ENCODE measurements at places on chromosomes 16 and 17.

- DNase-seq = no peak
Observed at GRCh38 chr17:67753026-67753425, 35.3 kb downstream of the NOL11 start.

GRCh38 chr17:55585629-55586028, 74.4 kb upstream of the SMIM36 start:
- no peak for DNase-seq

DNA sequence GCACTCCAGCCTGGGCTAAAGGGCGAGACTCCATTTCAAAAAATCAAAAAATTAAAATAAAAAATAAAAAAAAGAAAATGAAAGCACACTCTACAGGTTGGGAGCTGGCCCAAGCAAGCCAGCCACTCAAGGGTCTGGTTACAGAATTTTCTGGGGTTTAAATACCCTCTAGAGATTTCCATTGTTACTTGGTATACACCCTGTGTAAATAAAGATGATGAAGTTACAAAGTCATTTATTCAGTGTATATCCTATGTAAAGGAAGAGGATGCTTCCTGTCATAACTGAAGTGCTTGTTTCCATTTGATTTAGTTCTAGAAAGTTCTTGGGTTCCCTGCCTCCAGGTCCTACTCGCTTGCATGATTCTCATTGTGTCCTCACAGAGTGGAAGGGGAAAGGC, 79.9 kb upstream of the C17orf78 start:
- no peak for DNase-seq

DNA sequence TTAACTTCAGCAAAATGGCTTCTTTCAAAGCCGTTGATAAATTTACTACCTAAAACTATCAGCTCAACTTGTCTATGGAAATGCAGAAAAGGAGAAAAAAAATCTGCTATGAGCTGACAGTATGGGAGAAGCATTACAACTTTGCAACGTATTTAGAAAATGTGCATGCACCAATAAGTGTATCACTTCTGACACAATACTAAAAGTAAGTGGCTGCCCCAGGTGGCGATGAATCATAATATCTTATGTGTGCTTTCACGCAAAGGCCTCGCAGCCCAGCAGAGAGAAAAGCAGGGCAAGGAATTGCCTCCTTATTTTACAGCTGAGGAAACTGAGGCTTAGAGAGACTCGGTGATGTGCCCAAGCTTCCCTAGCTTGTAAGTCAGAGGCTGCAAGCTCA, 101.8 kb downstream of the SALL1 start:
- DNase-seq = no peak

- DNase-seq = no peak
Observed at GRCh38 chr16:56931271-56931891, 561 bp upstream of the HERPUD1 start.

DNA sequence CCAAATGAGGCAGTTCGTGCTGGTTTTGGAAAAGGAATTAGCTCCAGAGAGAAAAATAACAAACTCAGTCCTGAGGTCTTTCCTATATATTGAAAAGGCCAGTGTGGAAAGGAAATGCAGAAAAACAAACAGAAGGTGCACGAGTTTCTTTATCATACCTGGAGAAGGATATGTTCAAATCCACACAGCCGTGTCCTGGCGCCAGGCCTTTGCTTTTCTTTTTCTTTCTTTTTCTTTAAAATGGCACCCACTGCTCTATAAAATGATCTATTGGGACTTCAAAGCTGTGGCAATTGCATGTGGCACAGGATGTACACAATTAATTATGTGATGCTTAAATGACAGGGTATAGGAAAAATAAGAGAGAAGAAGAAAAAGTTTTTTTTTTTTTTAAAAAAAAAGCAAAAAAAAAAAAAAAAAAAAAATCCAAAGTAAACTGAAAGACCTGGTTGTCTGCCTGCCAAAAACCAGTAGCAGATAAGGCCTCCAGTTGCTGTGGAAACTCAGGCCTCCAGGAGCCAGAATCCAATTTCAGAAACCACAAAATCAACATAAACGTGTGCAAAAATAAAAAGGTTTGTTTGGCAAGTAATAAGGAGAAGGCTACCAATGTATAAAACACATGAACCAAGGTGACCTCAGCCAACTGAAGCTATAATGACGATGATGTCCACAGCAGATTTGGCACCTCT, 957.6 kb upstream of the SOX9 start:
- DNase-seq = no peak

DNA sequence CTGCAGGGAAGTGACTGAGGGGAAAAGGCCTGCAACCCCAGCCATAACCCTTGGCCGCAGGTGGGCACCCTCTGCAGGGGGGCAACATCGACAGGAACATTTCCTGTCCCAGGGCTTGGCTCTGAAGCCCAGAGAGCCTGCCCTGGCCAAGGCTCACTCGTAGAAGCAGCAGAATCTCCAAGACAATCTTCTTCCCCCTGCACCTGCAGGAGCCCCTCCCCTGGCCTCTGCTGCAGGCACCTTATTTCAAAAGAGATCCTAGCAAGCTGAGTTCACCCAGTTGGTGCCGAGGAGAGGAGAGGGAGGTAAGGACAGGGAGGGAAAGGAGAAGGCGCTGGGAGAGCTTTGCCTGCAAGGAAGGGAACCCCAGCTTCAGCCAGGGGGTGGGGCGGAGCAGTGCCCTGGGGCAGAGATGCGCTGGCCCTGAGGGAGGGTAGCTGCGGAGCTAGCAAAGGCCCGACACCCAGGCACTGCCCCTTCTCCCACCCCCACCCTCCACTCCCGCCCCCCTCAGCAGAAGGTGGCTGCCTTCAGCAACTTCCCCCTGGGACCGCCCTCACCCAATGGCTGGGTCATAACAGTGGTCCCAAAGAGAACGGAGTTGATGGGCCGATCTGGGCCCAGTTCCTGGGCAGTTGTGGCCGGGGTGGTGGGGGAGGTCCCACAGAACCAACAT, 104.3 kb upstream of the TNRC6C start:
- no peak for DNase-seq

DNA sequence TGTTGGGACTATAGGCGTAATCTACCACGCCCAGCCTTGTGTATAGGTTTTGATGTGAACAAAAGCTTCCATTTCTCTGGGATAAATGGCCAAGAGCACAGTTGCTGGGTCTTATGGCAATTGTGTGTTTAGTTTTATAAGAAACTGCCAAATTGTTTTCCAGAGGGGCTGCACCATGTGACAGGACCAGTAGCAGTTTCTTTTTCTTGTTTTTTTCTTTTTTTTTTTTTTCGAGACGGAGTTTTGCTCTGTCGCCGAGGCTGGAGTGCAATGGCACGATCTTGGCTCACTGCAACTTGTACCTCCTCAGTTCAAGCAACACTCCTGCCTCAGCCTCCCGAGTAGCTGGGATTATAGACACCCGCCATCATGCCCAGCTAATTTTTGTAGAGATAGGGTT, 34.3 kb upstream of the CBX4 start:
- DNase-seq = no peak

GRCh38 chr17:17893801-17894644, 57.2 kb upstream of the SREBF1 start:
- no peak for DNase-seq

- no peak for DNase-seq
Observed at GRCh38 chr17:83077939-83078338, 1.5 kb upstream of the METRNL start.

GRCh38 chr17:81429821-81430551, 34.7 kb downstream of the BAHCC1 start:
- peak; percentile 26 for DNase-seq

GRCh38 chr17:42647778-42648177, 11.3 kb upstream of the TUBG2 start:
- no peak for DNase-seq

DNA sequence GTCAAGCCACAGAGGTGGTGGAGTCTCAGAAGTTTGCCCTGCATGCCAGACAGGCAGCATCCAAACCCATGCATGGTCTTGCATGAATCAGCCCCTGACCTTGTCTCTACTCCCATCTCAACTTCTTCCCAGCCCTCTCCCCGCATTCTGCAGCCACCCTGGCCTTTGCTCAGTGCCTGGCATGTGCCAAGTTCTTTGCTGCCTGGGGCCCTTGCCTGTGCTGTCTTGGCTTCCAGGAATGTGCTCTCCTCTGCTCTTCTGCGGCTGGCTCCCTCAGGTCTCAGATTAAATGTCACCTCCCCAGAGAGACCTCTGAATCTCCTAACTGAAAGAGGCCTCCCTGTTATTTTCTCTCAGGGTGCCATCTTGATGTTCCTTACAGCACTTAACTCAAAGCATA, 17.6 kb downstream of the DRC3 start:
- no peak for DNase-seq

- no peak for DNase-seq
Observed at GRCh38 chr16:51761001-51761400, 609.9 kb upstream of the SALL1 start.

- DNase-seq = no peak
Observed at GRCh38 chr17:37737081-37737480, 7.8 kb downstream of the HNF1B start.

GRCh38 chr17:18332909-18333489, 17.9 kb downstream of the SMCR8 start:
- no peak for DNase-seq

DNA sequence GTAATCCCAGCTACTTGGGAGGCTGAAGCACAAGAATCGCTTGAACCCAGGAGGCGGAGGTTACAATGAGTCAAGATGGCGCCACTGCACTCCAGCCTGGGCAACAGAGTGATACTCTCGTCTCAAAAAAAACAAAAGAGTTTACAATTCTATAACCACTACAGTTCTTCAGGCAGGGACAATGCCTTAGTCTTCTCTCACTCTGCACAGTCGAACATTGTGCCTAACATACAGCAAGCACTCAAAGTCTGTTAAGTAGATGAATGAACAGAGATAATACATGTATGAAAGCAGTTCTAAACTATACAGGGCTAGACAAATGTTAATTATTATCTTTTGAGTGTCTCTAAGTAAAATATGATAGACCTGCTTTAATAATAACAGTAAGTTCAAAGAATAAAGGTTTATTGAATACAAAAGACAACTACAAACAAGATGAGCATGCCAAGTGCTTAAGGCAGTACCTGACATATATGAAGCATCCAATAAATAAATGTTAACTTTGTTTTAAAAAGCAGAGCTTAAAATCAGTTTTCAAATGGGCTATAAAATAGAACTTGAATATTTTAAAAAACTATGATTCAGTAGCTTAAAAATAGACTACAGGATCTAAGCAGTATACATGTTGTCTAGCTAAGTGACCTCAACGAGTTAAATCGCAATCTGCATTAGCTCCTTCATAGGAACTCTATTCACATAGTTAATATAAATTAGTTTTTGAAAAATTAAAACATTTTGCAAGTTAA, 19.3 kb downstream of the INTS2 start:
- no peak for DNase-seq

DNA sequence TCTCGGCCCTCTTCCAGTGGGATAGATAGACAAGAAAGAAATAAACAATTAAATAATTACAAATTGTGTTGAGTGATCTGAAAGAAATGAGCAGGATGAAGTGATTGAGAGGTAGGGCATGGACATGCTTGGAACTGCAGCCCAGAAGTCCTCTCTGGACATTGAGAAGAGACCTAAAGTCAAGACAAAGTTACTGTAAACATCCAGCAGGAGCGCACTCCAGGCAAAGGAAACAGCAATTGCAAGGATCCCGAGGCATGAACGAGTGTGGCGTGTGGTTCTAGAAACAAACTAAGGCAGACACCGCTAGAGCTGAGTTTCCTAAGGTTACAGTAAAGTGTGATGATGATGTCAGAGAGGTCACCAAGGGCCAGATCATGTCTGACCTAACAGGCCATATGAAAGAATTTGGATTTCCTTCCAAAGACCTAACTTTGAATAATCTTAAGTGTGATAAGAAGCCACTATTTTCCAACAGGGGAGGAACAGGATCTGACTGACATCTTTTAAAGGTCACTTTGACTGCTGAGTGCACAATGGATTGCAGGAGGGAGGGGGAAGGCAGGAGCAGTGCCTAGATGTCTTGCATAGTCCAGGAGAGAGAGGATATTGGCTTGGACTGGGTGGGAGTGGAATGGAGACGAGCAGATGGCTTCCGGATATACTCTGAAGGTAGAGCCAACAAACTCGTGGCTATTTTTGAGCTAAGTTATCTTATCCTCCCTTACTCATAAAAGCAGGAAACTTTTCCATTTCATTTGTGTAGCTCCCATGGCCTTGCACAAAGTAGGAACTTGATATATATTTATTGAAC, 19.0 kb downstream of the ABCC12 start:
- no peak for DNase-seq

- no peak for DNase-seq
Observed at GRCh38 chr17:81120149-81120484, 45.2 kb upstream of the PVALEF start.

- no peak for DNase-seq
Observed at GRCh38 chr16:69503244-69503643, 62.5 kb upstream of the NFAT5 start.

DNA sequence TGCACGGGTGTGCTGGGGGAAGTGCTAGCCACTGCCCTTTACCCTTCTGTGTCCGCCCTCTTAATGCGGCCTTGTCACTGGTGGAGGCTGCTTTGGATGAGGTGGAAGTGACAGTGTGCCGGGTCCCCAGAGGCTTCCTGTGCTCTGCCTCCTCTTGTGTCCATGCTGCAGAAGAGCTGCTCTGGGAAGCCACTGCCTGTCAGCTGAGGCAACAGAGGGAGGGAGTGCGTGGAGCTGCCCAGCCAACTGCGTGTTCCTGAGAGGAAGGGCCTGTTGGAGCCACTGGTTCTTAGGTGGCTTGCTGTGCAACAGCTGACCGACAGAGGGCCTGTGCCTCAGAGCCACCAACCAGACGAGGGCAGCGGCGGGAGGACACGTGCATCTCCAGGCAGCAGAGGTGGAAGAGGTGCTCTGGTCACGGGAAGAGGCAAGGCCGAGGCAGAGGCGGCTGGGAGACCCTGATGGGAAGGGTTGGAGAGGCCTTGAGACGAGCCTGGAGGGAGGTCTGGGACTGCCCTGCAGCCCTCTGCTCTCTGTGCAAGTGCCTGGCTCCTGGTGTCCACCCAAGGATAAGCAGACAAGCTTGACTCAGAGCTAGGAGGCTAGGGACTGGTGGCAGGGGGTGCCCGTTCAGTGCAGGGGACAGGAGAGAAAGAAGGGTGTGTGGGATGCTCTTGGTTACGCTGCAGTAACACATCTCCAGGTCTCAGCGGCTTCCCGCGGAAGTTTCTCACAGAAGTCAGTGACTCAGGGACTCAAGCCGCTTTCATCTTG, 25.4 kb downstream of the B9D1 start:
- DNase-seq = peak; percentile 48

- no peak for DNase-seq
Observed at GRCh38 chr17:1454541-1454940, 1.5 kb downstream of the CRK start.

DNA sequence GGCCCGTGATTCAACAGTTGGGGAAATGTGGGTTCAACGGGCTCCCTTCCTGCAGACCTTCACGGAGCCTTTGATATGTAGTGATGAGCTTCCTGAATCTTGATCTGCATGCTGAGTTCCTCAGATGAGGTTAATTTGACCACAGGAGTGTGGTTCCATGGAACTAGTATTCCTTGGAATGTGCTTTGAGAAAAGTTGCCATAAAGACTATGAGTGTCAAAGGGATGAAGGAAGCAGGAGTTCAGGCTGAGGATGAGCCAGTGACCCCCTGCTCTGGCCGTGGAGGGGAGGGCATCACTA, 229.2 kb downstream of the MSI2 start:
- no peak for DNase-seq
